ENCODE measurements at places on chromosomes 5 and 9.

DNA sequence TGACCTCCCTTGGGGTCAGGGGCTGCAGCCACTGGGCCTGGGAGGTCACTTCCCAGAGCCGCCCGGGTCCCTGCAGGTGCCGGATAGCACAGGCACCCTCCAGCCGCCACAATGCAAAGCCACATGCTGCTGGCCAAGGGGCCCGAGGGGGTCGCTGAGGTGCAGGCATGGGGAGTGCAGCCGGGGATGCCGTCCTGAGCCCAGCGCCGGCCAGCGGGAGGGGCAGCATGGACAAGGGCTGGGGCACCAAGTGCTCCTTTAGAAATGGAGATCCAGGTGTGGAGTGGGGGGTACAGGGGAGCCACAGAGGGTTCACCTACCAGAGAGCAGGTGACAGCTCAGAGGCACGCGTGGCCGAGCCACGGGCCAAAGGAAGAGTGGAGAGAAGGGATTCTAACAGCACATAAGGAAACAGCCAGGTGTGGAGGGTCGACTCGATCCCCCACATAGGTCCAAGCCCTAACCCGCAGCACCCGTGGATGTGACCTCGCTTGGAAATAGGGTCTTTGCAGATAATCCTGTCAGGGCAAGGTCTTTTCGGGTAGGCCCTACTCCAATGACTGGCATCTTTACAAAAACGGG, 24.7 kb downstream of the ZDHHC11B start:
- DNase-seq = peak; percentile 33

DNA sequence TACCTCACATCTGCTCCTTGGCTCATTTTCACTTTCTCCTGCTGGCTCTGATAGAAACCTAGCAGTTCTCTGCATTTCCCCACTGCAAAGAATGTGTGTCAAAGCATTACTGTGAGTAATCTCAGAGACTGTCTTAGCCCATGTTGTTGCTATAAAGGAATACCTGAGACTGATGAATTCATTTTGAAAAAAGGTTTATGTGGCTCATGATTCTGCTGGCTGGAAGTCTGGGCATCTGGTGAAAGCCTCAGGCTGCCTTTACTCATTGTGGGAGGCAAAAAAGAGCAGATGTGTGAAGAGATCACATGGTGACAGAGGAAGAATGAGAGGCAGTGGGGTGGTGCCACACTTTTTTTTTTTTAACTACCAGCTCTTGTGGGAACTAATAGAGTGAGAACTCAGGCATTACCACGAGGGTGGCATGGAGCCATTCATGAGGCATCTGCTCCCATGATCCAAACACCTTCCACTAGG, 191.6 kb upstream of the CTNND2 start:
- no peak for DNase-seq

DNA sequence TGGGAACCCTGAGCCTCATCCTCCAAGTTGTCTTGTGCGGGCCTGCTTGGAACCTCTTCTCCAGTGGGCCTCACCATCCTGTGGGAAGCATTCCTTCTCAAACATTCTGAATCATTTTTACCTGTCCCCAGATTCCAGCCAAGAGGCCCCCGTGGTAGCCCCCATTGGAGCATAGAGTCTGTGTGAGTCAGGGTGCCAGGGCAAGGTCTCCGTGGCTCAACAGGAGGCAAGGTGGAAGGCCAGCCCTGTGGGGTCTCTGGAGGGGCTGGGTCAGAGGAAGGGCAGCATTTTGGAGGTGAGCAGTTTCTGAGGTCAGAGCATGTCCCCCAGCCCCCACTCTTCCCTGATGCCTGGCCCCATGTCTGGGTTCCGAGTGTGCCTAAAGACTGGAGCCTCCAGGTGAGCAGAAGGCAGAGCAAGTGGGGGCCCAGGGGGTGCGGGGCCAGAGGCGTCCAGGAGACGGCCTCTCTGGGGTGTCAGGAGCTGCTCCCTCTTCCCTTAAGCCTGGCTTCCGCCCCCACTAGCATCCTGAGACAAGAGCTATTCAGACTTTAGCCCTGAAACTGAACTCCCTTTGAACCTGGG, 2.1 kb downstream of the CACNA1B start:
- peak; percentile 32 for DNase-seq

GRCh38 chr5:2709976-2710689, 41.3 kb downstream of the IRX2 start:
- no peak for DNase-seq

DNA sequence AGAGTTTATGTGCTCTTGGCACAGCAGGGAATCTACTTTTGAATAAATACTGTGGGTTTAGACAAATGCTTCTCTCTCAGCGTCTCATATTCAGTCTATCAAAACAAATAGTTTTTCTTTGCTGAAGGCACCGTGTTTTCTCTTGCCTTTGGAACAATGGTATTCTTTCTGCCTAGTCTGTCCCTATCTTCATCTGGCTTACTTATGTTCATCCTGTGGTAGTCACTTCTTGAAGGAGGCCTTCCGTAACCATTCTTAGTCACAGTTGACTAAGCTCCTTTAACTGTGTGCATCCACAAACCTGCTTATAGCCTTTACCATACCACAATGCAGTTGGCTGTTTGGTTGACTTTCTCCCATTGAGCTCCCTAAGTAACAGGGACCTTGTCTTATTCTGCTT, 45.9 kb downstream of the LARP1 start:
- DNase-seq = no peak

GRCh38 chr5:14824499-14824898, 47.1 kb downstream of the ANKH start:
- DNase-seq = no peak

- no peak for DNase-seq
Measured at GRCh38 chr9:87515006-87515405, 17.3 kb downstream of the DAPK1 start.

DNA sequence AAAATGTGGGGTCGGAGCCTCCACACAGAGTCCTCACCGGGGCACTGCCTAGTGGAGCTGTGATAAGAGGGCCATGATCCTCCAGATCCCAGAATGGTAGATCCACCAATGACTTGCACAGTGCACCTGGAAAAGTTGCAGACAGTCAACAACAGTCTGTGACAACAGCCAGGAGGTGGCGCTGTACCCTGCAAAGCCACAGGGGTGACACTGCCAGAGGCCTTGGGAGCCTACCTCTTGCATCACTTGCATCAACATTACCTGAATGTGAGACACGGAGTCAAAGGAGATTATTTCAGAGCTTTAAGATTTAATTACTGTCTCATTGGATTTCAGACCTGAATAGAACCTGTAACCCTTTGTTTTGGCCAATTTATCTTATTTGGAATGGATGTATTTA, 614.1 kb upstream of the CDH9 start:
- DNase-seq = no peak

GRCh38 chr9:1354086-1354485, 303.9 kb downstream of the DMRT2 start:
- no peak for DNase-seq

GRCh38 chr5:175687231-175687701, 29.4 kb downstream of the HRH2 start:
- DNase-seq = no peak

DNA sequence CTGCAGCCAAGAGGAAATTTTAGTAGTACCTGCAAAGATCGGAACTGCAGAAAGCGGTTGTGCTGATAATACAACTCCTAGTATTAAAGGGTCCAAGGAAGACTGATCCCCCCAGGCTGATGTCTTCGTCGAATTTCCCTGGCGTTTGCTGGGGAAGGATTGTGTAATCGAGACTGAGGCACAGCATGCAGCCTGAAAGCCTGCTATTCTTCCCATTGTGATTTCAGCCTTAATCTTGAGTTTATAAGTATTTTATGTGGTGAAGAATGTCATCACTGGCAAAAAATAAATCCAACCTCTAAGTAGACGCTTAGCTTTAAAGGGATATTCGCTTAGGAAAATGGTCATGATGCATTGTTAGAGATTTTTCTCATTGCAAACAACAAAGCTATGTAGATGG, 21.3 kb upstream of the LMX1B start:
- no peak for DNase-seq

DNA sequence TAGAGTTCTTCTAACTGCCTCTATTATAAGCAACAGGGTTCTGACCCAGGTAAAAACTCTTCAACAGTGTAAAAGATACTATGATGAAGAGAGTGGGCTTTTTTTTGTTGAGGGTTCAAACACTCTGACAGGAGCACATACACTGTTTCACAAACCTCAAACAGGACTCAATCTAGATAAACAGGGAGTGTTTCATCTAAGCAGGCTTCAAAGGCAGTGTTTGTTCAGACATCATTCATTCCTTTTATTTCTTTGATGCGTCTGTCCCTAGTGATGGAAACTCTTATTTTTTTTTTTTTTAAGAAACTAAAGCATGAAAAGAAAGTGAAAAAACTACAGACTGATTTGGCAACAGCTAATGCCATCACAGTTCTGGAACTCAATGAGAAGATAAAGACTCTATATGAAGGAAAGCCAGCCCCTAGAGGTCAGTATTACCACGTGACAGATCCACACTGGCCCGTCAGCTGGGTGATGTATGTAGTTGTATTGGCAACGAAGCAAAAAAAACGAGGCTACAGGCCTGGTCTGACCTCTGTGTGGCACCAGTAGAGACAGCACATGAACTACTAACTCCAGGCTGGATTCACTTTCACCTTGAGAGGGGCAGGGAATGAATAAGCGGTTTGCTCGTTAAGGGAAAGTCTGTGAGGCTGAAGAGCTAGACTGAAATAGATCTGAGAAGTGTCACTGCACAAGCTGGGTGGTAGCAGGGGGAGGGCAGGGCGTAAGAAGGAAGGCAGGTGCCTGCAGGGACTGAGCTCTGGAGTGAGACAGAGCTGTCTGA, 172.2 kb downstream of the CCDC192 start:
- DNase-seq = peak; percentile 35

DNA sequence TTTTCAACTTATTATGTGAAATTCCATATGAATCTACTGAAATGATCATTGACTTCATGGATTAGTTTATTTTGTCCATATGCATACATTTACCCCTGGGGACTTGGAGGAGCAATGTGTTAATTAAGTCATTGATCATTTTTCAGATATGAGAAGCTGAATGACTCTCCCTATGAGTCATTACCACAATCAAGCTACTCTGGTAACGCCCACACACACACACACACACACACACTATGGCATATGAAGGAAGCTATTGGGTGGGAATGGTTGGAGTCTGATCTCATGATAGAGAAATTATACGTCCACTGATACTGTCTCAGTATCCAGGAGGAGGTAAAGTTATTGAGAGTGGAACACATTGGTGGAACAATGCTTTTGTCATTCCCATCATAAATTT, 528.9 kb downstream of the AGTPBP1 start:
- DNase-seq = no peak

GRCh38 chr9:128205296-128205944, 2.2 kb downstream of the DNM1 start:
- no peak for DNase-seq

- no peak for DNase-seq
Measured at GRCh38 chr5:107514305-107514704, 156.4 kb downstream of the EFNA5 start.

- no peak for DNase-seq
Measured at GRCh38 chr9:27382308-27382707, 85.4 kb upstream of the EQTN start.

DNA sequence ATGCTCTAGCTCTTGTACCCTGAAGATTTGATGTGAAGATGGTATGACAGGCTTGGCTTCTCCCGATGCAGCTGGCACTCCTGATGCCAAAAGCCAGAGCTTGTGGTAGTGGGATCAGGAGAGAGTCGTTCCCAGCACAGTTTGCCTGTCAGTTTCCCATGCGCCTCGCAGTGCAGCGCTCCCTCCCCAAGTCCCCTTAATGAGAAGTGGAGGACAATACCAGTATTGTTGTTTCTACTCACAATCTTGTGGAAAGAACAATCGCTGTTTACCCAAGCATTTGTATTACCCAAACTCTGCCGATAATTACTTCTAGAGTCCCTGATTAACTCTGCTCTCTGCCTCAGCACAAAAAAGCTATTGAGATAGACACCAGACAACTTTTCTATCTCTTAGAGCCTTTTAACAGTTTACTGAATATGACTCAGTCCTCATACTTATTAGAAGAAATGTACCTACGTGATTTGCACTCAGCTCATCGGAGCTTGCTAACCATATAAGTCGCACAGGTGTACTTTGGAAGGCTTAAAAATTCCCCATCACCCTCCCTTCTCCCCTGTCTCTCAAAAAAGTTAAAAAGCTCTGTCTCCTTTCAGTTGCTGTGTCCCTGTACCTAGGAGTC, 283.2 kb upstream of the TMEM161B start:
- DNase-seq = no peak

DNA sequence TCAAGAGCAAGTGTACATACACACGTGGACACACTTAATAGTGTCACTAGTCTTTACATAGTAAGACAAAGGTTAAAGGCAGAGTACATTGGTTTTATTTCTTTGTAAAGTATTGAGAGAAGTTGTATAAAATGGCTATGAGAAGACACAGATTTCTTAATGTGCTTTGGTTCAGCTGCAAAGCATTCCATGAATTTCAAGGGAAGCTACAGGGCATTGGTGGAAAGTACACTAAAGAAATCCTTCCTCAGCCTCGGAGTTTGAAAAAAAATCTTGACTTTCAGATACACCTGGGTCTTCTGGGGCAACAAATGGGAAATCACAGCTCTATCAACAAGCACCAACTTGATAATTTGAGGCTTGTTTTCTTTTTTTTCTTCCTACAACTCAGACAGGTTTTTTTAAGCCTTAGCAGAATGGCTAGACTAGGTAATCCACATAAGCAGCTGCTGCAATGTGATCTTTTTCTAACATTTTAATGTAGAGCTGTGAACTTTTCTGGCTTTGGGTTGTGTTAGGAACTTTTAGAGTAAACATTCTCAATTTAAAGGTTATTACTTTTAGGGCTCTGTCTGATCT, 140.4 kb upstream of the FST start:
- DNase-seq = no peak

DNA sequence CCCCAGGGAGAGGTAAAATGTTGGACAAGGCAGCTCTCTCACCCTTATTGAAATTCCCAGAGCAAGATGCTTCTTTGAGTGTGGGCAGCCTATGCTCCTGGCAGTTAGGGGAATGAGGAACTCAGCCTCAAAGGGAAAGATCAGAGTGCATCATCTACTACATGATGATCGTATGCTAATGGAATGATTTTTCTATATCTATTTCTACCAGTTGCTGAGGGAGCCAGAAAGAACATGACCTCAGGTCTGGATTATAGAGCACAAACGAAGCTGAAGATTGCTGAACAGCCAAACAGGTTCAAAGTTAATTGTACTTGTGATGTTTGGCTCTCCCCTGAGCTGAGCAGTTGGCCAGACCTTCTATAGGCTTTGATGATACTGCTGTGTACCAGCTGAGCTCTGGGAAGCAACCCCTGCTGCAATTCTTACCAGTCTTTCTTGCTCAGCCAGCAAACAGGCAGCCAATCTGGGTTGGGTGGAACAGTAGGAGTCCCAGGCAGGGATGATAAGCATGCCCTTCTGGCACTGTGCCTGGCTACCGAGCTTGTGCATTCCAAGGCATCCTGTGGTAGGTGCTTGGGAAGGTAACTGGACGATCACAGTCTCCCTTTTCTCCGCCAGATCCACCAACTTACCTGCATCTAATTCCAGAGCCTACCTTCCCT, 10.3 kb upstream of the FBXL7 start:
- DNase-seq = no peak
